ENCODE measurements at places on chromosomes 13 and 19.

GRCh38 chr13:32117701-32118100 is 86.1 kb downstream of the FRY start:
- DNase-seq, result no peak

- no peak for DNase-seq
These were observed 1.1 kb upstream of the KCNJ14 start for GRCh38 chr19:48454150-48454730.

DNA sequence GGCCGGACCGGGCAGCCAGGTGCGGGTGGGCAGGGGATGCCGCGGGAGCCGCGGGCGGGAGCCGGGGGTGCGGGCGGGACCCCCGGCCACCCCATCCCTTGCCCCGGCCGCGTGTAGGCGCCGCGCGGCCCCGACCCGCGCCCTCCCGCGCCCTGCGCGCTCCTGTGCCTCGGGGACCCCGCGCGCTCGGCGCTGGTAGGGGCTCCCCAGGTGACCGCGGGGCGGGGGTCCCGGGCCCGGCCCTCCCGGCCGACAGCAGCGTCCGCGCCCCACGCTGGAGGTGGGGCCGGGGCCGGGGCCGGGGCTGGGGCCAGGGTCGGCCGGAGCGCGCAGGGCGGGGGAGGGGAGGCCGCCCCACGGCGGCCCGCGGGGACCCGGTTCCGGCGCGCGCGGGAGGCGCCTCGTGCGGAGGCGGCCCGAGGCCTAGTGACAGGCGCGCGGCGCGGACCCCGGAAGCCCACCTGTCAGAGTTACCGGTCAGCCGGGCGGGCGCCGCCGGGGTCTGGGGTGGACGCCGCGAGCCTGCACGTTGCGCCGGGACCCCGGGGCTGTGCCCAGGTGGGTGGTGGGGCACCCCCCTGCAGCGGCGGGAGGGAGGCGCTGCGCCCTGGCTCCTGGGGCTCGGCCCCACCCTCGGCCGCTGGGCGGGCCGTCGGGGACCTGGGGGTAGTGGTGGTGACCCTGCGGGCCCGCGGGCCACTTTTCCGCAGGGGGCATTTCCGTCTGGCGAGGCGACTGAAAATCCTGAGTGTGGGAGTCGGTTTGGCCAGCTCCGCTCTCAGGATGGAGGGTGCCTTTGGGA is 518 bp downstream of the TFDP1 start:
- no peak for DNase-seq

- DNase-seq, result no peak
These were observed 1163.0 kb downstream of the DIAPH3 start for GRCh38 chr13:59000770-59001169.

GRCh38 chr13:26075498-26075897 is 23.7 kb upstream of the SHISA2 start:
- no peak for DNase-seq

DNA sequence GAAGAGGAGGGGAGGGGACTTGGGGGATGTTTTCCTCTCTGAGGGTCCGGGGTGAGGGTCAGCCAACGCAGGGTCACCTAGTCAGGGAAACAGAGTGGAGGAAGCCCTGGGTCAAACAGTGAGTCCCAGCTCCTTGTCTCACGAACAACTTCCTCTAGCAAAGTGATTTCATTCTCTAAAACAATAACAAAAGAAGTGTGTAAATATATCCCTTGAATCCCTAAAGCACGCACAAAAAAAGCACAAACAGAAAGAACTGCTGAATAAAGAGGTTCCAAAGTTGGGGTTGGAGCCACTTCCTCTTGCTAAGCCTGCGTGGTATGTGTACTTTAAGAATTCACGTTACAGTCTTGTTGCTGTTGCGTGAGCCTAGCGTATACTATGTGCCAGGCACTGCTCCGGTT is 1.5 kb upstream of the C5AR2 start:
- DNase-seq, result peak; percentile 33

GRCh38 chr19:14985133-14985532 is 5.5 kb upstream of the SLC1A6 start:
- no peak for DNase-seq

- no peak for DNase-seq
These were observed 332.6 kb upstream of the TMTC4 start for GRCh38 chr13:101007245-101007644.

GRCh38 chr13:58488251-58488650 is 856.7 kb downstream of the PCDH17 start:
- DNase-seq, result no peak

GRCh38 chr13:43085545-43085944 is 62.2 kb downstream of the DNAJC15 start:
- DNase-seq, result peak; percentile 52

- DNase-seq, result peak; percentile 36
These were observed 24.1 kb upstream of the UBAC2 start for GRCh38 chr13:99176309-99177276.
